ENCODE measurements at places on chromosomes 7 and 10.
A peak's percentile ranks its signal among the peaks of the same experiment; 100 is the strongest.

GRCh38 chr10:36256166-36256565 is 614.1 kb upstream of the FZD8 start:
- no peak for DNase-seq

GRCh38 chr10:32949221-32949678 is 8.8 kb downstream of the ITGB1 start:
- DNase-seq, result no peak

DNA sequence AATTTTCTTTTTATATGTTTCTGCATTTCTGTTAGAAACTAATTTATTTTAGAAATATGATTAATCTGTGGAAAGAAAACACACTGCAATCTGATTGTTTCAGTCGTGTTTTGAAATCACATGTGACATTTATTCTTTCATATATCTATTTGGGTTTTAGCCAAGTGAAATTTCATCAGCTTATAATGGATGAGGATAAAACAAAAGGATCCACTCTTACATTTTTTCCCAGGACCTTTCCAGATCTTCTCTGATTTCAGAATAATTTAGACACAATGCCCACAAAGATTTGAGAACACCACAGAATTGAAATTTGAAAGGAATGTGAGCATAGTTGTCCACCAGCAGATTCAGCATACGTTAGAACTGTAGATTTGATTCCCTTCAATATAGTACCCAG is 29.1 kb downstream of the CBLL1 start:
- DNase-seq, result no peak

- no peak for DNase-seq
These were observed 141.6 kb downstream of the ALOX5 start for GRCh38 chr10:45515630-45516029.

DNA sequence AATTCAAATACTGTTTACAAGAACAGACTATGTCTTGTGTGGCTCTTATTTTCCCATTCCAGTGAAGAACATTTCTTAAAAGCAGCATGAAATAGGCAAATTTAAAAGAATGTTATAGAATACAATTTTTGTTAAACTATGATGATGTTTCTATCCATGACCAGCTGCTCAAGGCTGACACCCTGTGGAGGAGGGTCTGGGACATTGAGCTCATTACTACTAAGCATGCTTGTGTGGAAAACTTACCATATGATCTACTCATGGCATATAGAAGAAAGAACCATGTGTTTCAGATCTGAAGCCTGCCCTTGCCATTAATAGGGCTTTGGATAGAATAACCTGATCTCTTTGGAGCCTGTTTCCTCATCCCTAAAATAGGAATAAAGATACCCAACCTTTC is 125.0 kb downstream of the FOXP2 start:
- DNase-seq, result no peak

GRCh38 chr7:2936891-2937580 is 92.9 kb upstream of the GNA12 start:
- DNase-seq, result no peak

- DNase-seq, result no peak
These were observed 14.9 kb downstream of the CREB3L2 start for GRCh38 chr7:137987018-137987349.

GRCh38 chr10:107502229-107502985 is 337.9 kb upstream of the SORCS1 start:
- DNase-seq, result no peak

GRCh38 chr7:43196379-43196778 is 83.9 kb downstream of the HECW1 start:
- DNase-seq, result no peak

GRCh38 chr10:4658777-4659176 is 167.2 kb upstream of the AKR1E2 start:
- DNase-seq, result no peak

- DNase-seq, result no peak
These were observed 26.8 kb upstream of the MGMT start for GRCh38 chr10:129440247-129440646.

DNA sequence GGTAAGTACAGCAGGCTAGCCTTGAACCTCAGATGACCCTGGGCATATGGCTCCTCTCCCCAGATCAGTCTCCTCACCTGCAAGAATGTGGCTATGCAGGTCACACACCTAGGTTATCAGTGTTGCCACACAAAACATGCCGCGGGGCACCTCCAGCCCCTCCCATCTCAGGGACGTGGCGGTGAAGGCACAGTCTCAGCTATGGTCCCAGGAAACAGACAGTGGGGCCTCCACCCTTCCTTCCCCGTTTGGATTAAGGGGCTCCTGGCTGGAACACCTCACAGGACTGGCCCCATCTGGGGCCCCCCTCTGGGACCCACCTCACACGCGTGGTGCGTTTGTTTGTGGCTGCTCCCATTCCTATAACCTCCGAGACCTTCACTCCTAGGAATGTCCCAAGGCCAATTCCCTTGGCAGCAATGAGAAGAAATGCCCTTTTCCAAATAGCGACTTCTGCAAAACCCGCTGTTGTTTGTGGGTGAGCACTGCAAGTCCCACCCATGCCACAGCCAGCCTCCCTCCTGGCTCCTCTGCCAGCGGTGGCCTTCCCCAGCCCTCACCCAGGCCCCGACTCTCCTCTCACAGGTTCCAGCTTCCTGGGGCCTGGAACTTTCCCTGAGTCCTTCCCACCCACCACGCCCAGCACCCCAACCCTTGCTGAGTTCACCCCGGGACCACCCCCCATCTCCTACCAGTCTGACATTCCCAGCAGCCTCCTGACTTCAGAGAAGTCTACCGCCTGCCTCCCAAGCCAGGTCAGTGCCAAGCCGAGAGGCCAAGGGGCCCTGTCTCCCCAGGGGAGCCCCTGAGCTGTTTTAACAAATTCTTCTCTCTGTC is 17.1 kb downstream of the ZMIZ2 start:
- DNase-seq, result no peak

GRCh38 chr7:126635545-126635944 is 617.2 kb downstream of the GRM8 start:
- no peak for DNase-seq

DNA sequence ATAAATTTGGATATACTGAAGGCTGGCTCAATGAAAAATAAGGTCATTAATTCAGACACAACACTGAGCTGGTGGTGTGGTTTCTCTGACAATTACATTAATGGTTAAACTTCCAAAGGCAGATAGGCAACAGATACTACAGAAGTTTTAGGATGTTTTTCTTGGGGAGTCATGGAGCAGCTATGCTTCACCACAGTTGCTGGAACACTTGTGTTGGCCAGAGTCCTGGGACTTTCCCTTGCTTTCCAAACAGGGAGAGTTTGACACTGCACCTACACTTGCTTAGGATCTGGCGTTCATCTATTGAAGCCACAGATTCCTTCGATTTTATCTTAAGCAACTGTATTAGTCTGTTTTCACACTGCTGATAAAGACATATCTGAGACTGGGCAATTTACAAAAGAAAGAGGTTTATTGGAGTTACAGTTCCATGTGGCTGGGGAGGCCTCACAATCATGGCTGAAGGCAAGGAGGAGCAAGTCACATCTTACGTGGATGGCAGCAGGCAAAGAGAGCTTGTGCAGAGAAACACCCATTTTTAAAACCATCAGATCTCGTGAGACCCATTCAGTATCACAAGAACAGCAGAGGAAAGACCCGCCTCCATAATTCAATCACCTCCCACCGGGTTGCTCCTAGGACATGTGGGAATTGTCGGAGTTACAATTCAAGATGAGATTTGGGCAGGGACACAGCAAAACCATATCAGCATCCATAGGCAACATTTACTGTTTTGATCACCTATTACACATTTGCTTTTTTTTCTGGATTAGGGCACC is 27.8 kb upstream of the TMEM178B start:
- no peak for DNase-seq

GRCh38 chr10:34835908-34836508 is 20.9 kb upstream of the PARD3 start:
- DNase-seq, result no peak

DNA sequence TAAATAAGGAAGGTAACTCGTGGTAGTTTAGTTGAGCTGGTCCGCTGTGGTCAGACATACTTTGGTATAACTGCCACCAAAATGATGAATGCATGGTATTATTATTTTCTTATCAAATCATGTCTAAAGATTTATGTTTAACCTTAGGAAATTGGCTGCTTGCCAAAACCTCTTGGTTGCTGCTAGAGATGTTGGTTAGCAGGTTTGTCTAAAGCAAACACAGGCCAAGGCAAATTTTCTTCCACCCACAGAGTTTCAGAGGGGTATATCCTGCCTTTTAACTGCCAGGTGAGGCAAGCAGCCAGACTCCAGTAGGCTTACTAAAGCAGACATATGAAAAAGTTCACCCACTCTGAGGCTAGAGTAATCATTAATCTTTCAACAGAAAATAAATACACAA is 101.4 kb downstream of the SEMA3E start:
- DNase-seq, result no peak

DNA sequence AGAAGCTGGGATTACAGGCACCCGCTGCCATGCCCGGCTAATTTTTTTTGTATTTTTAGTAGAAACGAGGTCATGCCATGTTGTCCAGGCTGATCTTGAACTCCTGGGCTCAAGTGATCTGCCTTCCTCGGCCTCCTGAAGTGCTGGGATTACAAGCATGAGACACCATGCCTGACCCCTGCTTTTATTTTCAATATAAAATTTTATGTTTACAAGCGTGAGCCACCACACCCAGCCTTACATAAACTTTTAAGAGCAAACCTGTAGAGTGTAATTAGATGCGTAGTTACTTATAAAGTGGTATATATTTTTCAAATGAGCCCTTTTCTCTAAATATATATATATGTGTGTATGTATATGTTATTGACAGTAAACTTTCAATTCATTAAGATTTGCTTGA is 8.7 kb downstream of the CNNM2 start:
- DNase-seq, result no peak

DNA sequence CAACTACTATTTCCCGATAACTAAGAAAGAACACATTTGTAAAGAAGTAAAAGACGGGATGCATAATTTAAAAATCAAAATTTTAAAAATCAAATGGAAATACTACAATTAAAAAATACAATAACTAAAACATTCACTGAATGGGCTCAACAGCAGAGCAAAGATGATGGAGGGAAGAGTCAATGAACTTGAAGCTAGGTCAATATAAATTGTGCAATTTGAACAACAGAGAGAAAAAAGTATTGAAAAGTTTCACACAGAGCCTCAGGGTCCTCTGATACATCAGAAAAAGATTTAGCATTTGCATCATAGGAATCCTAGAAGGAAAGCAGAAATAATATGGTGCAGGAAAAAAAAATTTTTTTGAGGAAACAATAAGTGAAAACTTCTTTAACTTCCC is 581.0 kb downstream of the KCNMA1 start:
- DNase-seq, result no peak

DNA sequence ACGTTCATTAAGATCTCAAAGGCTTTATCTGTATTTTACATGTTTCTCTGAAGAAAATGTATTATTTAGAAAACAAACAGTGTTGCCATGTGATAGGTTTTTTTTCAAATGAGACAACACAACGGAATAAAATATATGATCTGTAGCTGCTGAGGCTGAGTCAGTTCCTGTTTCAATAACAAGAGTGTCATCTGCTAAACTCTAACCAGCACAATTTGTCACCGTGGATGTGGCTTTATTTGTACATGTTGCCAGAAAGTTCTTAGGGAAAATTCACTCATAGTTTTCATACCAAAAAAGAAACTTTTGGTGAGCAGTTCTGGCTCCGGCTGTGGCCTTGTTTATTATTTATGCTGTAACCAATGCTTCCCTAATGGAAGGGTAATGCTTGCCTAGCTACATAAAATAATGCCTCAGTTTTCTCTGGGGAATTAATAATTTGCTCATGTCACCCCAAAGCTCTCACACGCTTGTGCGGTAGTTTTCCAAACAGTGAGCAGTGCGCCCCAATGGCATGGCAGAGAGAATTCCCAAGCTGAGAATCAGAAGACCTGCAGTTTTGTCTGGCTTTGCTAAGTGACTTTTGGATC is 20.3 kb upstream of the KLF6 start:
- DNase-seq, result peak; percentile 91

- DNase-seq, result no peak
These were observed 268.5 kb downstream of the ADK start for GRCh38 chr10:74419491-74419951.

DNA sequence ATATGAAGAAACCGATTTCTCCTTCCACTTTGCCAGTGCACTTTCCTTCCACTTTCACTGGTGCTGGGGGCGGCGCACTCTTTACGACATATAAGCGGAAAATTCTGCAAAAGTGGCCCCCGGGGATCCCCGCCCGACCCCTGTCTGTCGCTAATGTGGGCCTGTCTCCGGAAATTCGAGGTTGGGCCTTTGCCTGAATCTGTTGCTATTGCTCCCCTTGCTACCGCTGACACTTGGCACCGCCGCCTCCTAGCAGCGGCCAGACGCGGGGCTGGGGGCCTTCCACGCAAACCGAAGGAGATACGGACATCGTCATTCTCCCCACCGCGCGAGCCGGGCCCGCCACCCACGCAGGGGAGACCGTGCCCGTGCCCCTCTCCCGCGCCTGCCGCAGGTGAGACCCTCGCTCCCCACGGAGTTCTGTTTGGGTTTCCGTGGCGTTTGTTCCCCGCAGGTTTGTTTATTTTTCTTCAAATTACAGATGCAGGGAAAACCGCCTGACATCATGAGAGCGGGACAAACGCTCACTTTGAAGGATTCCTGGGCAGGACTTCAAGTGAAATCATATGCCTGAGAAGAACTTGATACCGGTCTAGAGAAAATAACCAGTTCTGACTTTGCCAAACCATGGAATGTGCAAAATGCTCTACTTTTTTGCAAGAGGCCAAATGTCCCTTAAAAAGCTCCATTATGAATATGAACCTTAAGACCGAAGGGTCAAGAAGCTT is 5.0 kb downstream of the TWIST1 start:
- no peak for DNase-seq

DNA sequence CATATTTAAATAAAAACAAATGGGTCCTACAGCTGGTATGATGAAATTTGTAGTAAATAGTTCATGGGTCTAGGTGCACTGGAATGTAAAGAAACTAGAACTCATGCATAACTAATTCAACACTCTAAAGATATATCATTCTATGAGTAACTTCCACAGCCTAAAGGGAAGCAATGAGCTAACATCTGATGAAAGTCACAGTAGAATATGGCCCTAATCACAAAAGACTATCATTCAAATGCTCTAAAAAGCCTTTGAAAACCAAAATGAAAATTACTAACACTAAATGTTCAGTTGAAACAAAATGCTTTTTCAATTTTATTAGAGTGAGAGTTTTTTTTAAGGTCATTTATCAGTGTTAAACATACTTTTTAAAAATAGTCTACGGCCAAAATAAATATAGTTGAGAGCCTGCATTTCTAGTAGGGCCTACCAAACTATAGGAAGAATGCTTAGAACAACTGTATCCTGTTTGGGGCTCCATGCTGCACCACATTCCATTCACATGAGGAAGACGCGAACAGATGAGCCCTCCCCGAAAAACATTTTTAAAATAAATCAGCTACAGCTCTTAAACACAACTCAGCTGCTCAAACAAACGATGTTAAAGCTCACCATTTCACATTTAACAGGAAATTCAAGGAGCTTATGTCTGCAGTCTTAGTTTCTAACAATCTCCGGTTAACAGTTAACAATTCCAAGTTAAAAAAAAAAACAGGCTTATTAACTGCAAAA is 134.5 kb downstream of the NRBF2 start:
- no peak for DNase-seq

DNA sequence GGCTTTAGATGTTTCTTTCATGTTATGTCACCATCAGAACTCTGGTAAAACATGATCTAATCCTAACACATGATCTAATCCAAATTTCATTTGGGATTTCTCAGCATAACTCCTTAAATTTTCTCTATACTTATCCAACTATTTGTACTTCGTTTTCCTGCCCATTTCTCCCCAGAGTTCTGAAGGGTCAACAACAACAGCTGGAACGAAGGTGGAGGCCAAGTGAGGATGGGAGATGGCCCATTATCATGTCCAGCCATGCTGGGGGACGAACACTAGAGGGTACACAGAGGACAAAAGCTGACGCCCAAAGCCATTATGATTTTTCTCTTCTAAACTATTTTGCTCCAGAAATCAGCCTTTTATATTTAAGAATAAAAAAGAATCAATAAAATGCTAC is 185.4 kb downstream of the DOCK4 start:
- DNase-seq, result no peak

All from T-helper 1 cell (primary cell).